ENCODE measurements at places on chromosomes 13 and 19.

DNA sequence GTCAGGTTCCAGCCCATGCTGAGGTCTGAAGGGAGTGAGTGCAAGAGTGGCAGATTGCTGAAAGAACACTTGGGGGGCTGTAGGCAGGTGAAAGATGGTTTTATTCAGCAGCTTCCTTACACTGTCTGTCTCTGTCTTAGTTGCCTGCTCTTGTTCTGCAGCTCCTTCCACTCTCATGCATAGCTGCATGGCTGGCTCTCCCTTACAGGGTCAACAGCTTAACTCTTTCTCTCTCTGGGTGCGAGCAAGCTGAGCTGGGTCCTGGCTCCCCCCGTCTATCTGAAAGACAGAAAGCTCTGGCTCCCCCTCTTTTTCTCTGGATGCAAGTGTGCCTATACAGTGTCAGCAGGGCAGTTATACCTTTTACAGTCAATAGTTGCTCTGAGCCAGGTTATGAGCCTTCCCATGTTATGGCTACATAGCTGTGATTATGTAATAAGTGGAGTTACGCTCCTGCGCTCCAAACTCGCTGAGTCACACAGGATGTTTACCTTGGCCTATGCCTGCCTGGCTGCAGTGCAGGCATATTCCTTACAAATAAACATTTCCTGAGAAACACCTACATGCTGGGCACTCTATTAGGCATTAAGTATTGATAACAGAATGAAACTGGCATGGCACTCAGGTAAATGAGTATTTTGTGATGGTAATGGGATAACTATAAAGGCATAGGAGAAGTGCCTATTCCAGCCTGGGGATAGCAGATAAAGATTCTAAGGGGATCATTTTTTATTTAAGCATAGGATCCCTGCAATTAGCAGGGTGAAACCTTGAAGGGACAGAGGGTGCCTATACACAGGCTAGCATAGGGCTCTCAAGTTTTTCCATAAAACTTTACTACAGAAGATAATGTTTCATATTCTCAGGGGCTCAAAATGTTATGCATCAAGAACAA lies 826.9 kb upstream of the PCDH9 start:
- no peak for DNase-seq

DNA sequence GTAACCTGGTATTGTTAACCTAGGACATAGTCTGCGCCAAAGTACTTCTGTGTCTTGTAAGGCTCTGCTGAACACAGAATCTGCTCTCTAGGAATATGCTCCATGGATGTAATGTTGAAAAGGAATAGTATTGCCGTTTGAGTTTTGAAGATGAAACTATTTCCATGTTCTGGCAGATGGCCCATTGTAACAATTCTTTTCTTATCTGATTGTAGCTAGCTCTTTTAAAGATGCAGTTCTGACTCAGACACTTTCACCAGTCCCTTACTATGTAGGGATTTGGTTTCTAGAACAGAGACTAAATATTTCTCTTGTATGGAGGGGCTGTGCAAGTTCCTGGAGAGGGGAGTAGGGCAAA lies 185.6 kb downstream of the MTUS2 start:
- no peak for DNase-seq

DNA sequence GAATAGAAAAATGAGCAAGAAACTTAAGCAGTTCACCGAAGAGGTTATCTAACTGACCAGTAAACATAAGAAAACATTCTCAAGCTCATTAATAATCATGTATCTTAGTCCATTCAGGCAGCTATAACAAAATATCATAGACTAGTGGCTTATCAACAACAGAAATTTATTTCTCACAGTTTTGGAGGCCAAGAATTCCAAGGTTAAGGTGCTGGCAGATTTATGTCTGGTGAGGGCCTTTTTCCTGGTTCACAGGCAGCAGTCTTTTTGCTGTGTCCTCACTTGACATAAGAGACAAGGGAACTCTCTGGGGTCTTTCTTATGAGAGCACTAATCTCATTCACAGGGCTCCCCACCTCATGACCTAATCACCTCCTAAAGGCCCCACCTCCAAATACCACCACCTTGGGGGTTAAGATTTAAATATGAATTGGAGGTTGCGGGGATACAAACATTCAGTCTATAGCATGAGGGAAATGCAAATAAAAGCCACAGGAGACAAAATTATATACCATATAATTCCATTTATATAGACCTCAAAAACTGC lies 123.6 kb downstream of the ZAR1L start:
- no peak for DNase-seq

DNA sequence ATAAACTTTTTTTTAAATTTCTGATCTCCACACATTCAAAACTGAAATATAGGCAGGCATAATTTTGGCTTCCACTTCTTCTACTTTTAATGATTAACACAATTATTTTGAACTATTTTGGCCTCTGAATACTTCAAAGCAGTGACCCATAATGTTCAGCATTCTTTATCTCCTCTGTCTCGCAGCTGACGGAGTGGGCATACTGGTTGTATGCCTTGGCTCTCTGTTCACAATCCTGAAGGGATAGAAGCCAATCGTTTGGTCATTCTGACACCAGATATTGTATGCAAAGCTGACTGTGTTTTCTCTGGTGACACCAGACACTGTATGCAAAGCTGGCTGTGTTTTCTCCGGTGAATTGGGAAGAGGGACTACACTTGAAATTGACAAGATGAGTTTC lies 833.0 kb downstream of the EFNB2 start:
- DNase-seq: no peak

DNA sequence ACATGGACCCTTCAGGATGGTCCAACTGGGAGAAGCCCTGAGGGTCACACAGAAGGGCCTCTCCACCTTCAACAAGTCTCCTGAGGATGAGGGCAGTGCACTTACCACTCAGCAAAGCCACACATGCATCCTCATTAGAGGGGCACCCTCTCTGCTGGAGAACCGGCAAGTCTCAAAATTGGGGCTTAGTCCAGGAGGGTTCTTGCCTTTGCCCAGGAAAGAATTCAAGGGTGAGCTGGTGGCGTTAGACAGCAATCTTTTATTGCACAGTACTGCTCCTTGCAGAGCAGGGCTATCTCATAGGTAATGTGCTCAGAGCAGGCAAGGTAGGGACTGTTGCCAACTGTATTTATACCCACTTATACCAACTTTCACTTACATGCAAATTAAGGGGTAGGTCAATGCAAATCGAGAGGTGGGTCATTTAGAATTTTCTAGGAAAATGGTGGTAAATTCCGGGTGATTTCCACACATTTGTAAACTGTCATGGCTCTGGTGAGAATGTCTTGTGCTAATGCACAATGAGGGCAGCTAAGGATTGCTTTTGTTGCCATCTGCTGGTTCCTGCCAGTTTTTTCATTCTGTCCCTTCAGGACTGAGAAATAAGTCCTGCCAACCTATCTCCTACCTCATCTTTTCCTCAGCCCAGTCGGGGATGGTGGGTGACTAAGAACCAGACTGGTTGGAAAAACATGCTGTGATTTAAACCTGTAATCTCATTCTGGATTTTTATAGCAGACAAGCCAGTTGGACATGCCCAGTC lies 27.8 kb upstream of the IGSF23 start:
- no peak for DNase-seq

GRCh38 chr19:36246006-36246481 lies 31.1 kb downstream of the ZNF146 start:
- no peak for DNase-seq

DNA sequence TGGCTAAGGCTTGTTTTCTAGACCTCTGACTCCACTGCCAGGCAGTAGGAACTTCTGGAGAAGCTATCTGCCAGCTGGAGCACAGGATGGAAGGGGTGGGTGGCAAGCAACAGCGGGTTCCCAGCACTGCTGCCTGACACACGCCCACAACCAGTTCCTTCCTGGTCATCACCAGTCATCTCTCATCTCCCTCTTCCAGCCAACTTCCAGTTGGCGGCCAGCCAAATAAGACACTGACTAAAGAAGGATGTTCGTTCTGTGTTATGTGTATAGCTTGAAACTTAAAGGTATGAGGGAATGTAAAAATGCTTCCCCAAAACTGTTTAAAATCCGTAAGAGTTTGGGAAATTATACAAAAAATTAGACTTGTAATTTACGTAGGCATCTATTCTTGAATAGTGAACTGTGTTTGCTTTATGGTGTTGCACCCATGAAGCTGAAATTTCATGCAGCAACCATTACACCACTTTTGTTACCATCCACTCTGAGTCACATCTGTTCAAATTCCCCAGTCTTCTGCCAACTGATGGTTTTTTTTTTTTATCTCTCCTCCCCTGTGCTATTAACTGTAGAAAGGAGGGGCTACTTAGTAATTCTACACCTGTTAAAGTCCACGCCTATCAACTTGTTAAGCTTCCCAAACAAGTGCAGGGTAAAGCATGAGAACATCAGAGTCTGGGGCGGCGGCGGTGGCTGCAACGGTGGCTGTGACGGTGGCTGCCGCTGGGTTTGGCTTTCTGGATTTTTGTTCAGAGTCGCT lies 86.2 kb upstream of the FRY start:
- no peak for DNase-seq

- DNase-seq: no peak
These were observed 309.5 kb upstream of the SGCG start for GRCh38 chr13:22871231-22871630.

DNA sequence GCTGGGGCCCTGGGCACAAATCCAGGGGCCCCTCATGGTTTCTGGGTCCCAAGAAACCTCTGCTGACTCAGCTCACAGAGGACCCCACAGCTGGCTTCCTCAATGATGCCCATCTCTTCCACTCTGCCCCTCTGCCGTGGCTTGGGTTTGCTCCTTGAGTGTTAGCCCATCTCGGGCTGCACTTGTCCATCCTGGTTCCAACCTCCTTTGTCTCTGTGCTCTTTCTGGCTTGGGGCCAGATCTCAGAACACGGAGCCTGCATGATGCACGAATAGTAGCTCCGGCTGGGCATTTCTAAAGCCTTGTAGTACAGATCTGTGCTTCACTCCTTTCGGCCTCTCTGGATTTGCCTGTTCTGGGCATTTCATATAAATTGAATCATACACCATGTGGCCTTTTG lies 53.8 kb downstream of the F2RL3 start:
- no peak for DNase-seq

GRCh38 chr13:23715092-23715761 lies 145.0 kb downstream of the TNFRSF19 start:
- DNase-seq: no peak

DNA sequence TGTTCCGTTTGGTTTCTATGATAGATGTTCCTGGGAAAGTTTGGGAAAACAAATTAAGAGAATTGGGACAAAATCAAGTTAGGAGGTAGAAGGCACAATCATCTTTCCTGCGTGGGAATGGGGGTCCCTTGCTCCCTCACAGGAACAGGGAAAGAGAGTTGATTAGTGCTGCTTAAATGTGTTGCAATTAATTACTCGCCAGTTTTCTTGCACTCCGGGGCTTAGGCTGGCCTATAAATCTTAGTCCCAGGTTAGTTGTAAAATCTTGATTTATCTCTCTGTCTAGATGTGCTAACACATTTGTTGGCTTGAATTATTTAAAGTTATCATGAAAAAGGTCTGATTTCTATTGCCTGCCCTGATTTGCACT lies 10.1 kb downstream of the B3GLCT start:
- DNase-seq: no peak

DNA sequence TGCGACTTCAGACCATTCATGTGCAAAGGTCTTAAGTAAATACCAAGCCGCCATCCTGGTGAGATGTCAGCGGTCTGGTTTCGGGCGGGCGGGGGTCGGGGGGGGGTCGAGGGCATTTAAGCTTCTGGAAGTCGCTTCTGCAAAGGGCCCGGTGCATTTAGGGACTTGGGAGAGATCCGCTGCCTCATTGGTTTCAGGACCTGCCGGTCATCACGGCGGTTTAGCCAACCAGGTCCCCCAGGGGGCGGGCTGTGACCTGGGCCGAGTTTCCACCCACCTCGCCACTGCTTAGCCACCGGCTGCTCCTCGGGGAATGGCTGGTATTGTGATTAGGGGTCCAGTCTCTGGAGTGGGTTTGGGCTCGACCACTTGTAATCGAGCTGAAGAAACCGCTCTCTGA lies 7.8 kb downstream of the ANKLE1 start:
- no peak for DNase-seq

All from activated CD8-positive, alpha-beta memory T cell treated with anti-CD3 and anti-CD28 coated beads for 4 hours (primary cell).